Activated CD8-positive, alpha-beta memory T cell treated with anti-CD3 and anti-CD28 coated beads for 4 hours (primary cell): ENCODE measurements at places on chromosomes 3 and 15.

DNA sequence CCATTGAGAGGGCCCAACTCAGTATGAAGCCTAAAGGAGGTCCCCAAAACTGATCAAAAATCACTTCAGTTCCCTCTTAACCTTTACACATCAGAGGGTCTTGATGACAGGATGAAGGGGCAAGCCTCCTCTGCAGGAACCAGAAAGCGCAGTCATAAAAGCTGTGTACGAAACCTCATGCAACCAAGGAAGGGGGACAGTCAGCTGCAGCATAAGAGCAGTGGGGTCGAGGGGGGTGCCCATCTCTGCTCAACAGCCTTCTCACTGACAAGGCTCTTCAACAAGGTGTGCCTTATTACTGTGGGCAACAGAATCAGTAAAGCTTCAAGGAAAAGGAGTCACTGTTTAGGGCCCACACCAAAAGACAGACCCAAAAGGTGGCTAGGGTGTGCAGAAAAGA, 3.9 kb downstream of the POC1A start:
- DNase-seq, result no peak

- DNase-seq, result no peak
These were observed 6.6 kb downstream of the OSBPL10 start for GRCh38 chr3:31974471-31974870.

- no peak for DNase-seq
These were observed 853.7 kb downstream of the PLOD2 start for GRCh38 chr3:145307272-145307671.

- DNase-seq, result no peak
These were observed 5.5 kb downstream of the HHLA2 start for GRCh38 chr3:108301695-108302404.

DNA sequence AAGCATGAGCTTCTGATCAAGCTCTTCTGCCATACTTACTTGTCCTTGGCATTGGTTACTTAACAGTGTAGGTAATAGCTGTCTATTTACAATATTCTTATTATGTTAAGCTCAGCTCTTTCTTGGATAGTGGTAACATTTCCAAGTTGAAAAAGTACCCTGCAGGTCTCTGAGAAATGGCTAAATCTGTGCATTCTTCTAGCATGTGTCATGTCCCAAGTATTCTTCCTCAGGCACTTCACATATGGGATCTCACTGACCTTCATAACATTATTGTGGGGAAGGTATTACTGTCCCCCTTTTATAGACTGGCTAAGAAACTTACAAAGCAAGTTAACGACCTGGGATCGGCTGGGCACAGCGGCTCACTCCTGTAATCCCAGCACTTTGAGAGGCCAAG, 236.1 kb downstream of the RORA start:
- DNase-seq, result no peak

GRCh38 chr3:150691414-150692040, 12.2 kb downstream of the ERICH6 start:
- no peak for DNase-seq

GRCh38 chr15:95196176-95196915, 965.0 kb downstream of the MCTP2 start:
- no peak for DNase-seq

- DNase-seq, result no peak
These were observed 323.9 kb upstream of the IGF1R start for GRCh38 chr15:98324341-98324970.

- no peak for DNase-seq
These were observed 88.5 kb downstream of the XXYLT1 start for GRCh38 chr3:195182470-195182795.

DNA sequence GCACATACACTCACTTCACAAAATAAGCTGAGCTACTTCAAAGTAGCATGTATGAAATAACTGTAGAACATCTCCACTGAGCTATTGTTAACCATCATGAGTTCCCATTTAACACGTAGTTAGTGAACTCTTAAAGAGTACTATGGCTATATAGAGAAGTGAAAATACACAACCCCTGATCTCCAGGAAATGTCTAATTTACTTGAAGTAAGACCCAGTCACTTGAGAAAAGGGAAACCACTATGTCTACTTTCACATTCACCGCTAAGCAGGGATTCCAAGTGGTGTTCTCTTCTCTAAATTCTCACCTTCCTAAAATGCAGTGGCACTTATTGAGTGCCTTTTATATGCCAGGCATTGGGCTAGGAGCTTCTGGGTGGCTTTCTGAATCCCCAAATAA, 35.0 kb upstream of the COLQ start:
- DNase-seq, result no peak

DNA sequence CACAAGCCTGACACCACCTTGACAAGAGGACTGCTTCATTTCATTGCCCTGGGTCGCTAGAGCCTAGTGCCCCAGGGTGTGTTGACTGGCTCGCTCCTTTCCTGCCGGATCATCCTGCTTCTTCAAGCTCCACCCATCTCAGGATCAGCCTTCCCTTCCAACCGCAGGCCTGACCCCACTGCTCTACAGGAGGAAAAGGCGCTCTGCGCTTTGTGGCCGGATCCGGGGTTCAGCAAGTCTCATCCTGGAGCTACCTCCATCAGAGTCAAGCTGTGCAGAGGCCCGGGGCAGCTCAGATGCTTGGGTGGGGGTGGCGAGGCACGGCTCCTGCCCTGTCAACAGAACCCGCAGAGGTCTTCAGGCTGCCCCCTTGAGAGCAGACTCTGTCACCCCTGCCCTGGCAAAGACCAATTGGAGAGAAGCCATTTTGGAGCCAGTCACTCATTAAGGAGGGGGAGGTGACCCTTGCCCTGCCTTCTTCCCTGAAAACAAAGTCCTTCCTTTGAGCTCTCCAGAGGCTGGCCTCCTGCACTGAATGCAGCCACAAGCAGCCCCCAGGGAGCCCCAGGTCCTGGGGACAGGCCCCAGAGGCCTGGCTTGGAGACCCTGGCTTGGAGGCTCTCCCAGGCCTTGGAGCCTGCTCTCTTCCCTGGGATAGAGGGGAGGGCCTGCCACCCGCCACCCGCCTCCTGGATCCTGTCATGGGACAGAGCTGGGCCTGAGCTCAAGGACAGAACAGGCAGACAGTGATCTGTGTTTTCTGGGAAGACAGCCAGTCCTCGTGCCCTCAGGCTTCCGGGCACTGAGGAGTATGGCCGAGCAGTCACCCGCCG, 80.3 kb downstream of the CPN2 start:
- no peak for DNase-seq
